Vagina (tissue), 2 donors: ENCODE measurements at places on chromosomes 4 and X.

DNA sequence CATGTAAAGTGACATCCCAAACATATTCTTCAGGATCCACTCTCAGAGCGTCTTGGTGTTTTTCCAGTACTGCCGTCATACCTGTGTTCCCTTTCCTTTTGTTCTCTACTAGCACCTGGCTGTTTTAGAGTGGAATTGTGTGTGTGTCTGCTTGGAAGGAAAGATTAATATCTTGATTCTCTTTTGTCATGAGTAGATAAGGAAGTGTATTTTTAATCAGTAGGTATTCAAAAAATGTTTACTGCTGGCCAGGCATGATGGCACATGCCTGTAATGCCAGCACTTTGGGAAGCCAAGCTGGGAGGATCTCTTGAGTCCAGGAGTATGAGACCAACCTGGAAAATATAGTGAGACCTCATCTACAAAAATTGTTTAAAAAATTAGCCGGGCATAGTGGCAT lies 198.8 kb downstream of the CBR4 start:
- H3K36me3 ChIP-seq, result no peaks in the 10 kb centered on the region
- H3K27ac ChIP-seq, result peak overlapping the region; percentile 34
- no peak overlapping the region for H3K4me3 ChIP-seq
- H3K27me3 ChIP-seq, result no peaks in the 10 kb centered on the region

- H3K4me1 ChIP-seq, result no peaks in the 10 kb centered on the region
- no peaks in the 10 kb centered on the region for H3K36me3 ChIP-seq
- H3K27me3 ChIP-seq, result no peaks in the 10 kb centered on the region
Measured at GRCh38 chrX:109441266-109441665, 40.6 kb downstream of the GUCY2F start.

DNA sequence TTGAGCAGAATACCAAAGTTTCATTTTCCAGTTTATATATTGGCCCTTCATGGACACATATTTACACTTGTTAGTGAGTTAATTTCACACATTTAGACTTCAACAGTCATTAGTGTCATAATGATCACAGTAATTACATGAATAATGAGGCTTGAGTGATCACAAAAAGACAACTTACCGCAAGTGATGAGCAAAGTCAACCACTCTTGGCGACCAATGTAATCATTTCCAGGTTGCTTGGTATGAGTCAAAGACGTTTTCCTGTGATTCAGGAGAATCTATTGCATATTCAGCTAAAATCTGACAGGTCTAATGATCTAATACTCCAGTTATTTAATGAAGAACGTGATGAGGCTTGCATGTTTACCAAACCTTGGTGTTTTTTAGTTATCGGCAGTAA lies 407.9 kb upstream of the TENM3 start:
- no peak overlapping the region for H3K27ac ChIP-seq
- DNase-seq, result no peak
- no peak overlapping the region for H3K4me3 ChIP-seq

GRCh38 chrX:8971116-8971515 lies 62.8 kb downstream of the FAM9B start:
- no peak overlapping the region for H3K4me3 ChIP-seq
- no peaks in the 10 kb centered on the region for H3K27me3 ChIP-seq
- no peaks in the 10 kb centered on the region for H3K36me3 ChIP-seq
- DNase-seq, result no peak

DNA sequence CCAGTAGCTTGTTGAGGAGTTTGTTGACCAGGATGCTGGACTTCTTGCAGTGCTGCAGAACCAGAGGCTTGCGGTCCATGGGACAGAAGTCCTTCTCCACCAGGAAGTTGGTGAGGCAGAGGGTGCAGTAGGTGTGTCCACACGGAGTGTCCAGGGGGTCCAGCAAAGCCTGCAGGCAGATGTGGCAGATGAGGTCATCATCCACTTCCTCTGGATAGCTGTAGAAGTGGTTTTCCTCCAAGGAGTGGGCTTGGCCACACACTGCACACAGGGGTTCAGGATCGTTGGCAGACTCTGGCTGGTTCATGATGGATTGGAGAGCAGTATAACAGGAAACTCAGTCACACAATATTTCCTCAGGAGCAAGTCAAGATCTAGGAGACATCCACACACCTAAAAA lies 17.6 kb downstream of the LNX1 start:
- DNase-seq, result no peak
- H3K36me3 ChIP-seq, result no peaks in the 10 kb centered on the region
- H3K27ac ChIP-seq, result no peak overlapping the region
- H3K4me1 ChIP-seq, result peaks cover 15% of the 10 kb centered on the region
